ENCODE measurements at places on chromosomes 4 and X.

- no peak for DNase-seq
These were observed 12.2 kb upstream of the PDE6B start for GRCh38 chr4:613126-613525.

- peak; percentile 36 for DNase-seq
These were observed 122.1 kb downstream of the REELD1 start for GRCh38 chr4:146336410-146336807.

DNA sequence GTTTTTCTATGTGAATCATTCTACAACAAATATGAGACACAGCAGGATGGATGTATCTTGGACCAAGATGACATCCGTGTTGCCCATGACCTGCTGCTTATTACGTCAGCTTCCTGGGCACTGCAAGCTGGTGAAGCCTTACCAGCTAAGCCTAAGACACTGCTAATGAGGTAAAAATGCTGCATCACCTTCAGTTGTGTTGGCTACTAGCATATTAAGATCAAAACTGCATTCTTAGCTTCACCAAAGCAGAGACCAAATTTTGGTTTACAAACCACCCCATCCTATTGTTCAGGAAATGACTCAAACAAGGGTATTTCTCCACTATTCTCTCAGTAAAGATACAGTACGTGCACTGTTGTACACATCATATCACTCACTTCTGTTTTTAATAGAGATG is 50.3 kb downstream of the MAML3 start:
- peak; percentile 43 for DNase-seq

- no peak for DNase-seq
These were observed 66.1 kb downstream of the KLHL4 start for GRCh38 chrX:87583679-87584078.

DNA sequence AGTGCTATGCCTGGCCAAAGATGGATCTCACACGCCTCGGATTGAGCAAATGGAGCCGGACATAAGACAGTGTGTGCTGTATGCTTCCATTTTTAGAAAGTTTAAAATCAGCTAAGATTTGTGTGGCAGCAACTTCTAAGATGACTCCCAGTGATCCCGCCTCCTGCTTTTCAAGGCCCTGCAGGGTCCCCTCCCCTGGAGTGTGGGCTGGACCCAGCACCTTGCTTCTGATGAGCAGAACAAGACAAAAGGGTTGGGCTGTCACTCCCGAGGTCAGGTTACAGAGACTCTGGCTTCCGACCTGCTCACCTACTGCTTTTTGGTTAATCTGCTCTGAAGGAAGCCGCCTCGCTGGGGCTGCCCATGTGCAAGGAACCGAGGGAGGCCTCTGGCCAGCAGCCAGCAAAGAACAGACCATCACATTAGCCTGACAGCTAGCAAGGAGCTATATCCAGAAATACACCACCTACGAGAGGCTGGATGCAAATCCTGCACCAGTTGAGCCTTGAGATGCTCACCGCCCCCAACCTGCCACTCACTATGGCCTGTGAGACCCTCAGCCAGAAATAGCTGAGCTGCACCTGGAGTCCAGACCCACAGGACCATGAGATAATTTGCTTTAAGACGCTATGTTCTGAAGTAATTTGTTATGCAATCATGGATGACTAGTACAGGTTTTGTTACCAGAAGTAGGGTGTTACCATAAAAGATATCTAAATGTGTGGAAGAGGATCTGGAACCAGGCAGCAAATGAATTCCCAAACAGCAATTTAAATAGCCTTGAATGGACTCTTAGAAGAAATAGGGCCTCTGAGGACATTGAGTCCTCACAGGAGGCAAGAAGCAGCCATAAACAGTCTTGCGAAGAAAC is 47.6 kb downstream of the CRMP1 start:
- DNase-seq = no peak

GRCh38 chr4:44425614-44426208 is 22.9 kb downstream of the KCTD8 start:
- no peak for DNase-seq

DNA sequence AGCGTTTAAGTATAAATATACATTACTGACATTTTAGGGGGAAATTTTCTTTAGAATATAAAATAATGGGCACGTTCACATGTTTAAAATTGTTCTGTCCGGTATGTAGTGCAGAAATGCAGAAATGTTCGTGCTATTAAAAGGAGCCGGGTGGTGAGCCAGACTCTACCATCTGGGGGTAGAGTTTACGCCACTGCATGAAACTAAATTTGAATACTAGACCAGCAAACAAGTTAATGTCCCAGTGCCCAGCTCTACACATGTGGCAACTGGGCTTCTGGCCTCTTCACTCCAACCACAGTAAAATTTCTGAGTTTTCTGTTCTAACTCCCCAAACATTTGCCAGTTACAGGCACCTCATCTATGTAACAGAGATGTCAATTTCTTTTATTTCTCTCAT is 1453.3 kb upstream of the TENM3 start:
- no peak for DNase-seq

DNA sequence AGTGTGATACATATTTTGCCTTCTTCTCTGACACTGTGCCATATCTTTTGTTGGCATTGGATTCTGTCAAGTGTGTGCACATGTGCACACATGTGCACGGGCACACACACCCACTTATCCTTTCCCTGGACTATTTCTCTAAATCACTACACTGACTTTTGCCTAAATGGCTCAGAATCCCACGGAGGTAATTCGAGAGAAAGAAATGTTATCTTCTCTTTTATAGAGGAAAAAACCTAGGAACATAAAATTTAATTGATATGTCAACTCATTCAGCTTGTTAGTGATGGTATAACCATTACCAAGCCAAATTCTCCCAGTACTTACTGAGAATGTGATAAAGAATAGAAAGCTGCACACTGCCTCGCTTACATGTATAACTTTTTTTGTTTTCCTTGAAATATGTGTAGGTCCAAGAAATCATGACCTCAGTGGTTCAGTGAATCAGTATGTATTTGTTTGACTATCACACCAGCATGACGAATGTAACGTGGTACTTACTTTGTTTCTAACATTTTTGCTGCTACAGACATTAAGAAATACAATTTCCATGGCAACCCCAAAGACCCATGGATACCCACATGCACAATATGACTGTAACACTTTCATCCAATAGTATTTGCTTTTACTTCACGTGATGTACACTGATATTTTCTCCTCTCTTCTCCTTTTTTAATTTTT is 163.0 kb downstream of the PCDH7 start:
- DNase-seq = no peak

- peak; percentile 78 for DNase-seq
These were observed 14.4 kb downstream of the ITGB1BP2 start for GRCh38 chrX:71315917-71316316.

DNA sequence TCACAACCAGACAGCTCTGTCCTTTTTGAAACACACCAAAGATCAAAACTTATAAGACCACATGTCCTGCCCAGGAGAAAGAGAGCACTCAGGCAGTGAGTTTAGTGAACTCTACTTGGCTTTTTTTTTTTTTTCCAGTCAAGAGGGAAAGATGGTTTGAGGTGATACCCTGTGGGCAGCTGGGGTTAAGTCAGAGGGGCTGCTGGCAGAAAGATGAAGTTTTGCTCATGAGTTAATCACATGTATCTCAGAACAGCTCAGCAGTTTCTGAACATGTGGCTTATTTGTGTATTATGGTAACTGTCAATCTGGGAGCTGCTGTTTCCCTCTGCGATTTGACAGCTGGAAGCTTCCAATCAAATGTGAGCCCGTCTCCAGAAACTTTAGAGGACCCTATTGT is 56.4 kb upstream of the MAP3K15 start:
- DNase-seq = no peak

DNA sequence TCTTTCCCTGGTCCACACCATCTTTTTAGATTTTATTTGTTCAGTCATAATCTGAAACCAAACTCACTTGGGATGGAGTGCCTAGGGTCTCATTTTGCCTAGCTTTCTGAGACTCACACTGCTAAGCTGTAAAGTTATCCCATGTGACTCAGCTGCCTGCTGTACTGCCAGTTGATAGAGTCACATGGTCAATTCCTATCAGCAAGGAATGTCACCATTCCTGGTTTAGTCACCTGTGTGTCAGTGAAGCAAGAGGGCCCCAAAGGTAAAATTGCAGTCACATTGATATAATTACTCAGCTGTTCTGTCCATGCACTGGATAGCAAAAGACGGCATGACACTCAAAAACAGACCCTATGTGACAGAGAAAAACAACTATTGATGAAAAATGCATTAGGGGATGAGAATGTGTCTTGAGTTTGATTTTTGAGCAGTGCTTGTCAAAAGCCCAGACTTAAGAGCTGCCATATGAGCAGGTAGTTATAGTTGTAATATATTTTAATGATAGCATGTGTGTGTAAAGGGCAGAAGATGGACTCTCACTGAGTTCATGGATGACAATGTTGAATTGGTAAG is 413.2 kb downstream of the PPARGC1A start:
- DNase-seq = no peak

GRCh38 chr4:95660719-95661118 is 111.9 kb upstream of the UNC5C start:
- no peak for DNase-seq

GRCh38 chr4:2650276-2650675 is 105.9 kb downstream of the TNIP2 start:
- no peak for DNase-seq

DNA sequence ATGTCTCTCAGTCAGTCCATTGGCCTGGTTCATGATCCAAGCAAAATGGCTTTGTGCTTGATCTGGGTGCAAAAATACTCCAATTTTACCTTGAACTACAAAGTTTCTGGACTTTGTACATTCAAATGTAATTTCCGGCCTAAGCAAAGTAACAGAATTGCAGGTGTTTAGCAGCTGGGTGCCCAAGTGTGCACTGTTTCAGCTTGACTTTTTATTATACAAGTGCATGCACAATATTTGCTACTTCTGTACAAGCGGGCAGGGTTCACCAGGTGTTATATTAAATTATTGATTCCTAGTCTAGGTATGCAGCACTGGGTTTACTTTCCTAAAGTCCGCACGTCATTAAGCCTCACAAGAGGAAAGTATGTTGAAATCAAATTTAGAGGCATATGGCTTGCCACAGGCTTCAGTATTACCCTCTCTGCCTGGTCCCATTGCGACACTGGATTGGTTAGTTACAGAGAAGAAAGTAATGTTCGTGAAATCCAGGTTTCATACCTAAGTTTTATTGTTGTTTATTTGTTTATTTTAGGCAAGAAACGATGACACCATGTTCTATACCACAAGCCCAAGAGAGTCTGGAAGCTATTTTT is 376.9 kb upstream of the CTSO start:
- no peak for DNase-seq

GRCh38 chr4:159015841-159016240 is 87.0 kb upstream of the RAPGEF2 start:
- peak; percentile 11 for DNase-seq

DNA sequence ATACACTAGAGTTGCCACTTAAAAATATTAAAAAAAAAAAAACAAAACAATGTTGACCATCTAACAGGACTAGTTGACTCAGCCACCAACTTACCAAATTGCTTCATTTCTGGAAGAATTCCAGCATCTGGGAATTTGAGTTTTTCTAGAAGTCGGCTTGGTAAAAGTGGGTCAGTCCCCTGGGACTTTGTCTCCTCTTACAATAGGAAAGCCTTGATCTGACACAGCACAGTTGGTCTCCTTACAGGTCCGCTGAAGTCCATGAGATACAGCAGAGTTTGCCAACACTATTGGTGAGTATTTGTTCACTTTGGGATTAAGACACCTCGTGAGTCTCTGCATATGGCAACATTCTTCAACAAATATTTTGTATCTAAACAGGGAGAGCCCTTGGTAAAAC is 18.2 kb upstream of the DDIT4L start:
- peak; percentile 3 for DNase-seq

GRCh38 chrX:68991691-68992345 is 163.0 kb downstream of the EFNB1 start:
- no peak for DNase-seq

DNA sequence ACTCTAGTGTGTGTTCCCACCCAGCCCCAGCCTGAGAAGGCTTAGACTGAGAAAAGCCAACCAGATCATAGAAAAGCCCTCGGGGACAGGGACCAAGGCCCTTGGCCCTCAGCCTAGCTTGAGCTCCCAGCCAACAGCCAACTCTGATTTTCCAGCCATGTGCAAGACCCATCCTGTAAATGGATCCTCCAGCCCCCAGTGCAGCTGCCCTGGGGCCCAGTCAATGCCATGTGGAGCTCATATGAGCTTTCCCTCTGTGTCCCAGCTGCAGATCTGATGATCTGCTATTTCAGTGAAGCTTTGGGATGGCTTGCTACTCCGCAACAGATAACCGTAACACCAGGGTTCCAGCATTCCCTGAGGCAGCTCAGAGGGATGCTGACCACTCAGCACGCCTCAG is 40.5 kb upstream of the CDKN2AIP start:
- no peak for DNase-seq

DNA sequence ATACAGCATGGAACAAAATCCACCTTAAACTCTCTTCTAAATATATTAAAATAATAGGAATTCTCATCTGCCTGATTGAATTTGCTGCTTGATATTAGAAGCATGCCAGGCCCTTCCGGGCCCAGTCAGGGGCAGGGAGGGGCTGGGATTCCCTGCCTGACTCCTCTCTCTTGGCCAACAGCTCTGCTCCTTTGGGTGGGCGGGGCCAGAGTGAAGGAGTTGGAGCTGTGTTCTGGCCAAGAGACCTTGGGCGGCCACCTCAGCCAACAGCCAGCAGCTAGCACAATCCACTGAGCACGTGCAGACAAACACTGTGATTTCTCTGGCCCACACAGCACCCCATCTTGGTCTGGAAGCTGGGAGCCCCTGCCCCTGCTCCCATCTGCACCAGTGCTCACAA is 140.3 kb downstream of the PJA1 start:
- DNase-seq = peak; percentile 65

DNA sequence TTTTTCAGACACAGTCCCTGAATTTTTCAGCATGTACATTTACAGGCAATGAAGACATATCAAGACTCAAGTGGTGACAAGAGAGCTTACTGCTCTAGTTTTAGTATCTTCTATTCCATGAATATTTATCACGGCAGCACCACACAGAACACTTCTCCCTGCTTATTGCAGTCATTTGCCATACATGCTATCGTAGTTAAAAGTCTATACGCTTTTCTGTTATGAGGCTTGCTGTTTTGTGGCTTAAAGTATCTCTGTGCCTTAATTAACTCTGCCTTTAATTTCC is 65.4 kb upstream of the GK2 start:
- DNase-seq = no peak

DNA sequence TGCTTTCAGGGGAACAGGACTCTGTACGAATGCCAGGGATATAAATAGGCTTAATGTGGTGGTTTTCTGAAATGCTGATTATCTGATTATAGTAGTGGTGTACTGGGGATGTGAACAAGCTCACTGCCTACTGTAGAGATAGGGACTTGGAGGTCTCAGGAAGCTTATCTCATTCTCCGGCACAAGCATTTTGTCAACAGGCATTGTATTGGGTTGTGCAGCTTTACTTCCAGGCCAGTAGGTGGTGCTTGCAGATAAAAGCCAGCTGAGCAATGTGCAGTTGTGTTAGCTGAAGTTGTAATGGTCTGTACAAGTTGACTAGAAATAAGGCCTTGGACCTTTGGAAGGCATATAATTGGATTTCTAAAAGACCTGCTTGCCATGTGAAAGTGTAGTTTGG is 49.5 kb upstream of the TMLHE start:
- peak; percentile 11 for DNase-seq

Measured in EH (cell line).